ENCODE measurements at places on chromosomes 11 and 22.

DNA sequence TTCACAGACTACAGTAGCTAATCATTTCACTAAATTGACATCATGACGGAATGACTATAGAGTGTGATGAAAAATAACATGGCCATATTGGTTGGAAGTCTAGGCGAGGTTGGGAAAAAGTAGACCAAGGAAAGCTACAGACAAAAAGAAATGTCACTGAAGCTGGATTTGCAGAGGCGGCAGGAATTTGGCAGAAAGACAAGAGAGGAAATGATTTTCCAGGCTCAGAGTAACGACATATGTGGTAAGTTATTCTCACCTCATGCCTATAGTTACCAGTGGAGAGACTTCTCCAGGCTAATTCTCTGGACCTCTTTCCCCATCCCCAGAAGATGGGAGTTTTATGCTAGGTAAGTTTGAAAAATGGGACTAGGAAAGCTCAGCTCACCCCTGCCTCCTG is 1005.8 kb upstream of the CCDC90B start:
- DNase-seq, result no peak
- peaks cover 10% of the 10 kb centered on the region for H3K4me1 ChIP-seq
- H3K27ac ChIP-seq, result no peak overlapping the region

DNA sequence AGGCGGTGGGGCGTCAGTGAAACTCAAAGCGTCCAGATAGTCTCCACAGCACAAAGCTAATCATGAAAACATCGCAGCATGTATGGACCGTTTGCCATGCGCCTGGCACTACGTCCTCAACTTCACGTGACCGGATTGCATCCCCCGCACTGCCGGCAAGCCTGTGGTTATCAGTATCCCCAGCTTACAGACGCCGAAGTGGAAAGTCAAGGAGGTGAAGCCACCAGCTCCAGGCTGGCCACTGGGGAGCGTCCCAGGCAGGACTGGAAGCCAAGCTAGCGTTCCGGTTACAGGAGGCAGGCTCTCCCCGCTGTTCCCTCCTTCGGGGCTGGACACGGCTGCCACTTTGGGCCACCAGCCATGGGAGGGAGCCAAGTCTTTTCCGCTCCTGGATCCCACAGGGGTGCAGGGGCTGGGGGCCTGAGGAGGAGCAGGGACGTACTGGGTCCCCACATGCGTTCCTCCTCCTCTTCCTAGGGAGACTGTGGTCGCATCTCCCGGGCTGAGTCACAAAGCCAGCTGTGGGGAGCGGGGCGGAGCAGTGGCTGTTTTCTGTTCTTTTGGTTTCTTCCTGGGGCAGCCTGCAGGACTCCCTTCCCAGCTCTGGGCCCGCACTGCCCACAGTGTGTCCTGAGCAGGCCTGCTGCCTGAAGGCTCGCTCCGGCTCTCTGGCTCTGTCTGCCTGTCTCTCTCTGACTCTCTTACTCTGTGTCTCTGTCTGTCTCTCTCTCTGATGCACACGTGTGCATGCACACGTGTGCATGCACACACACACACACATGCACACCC is 4.3 kb upstream of the OSBPL5 start:
- peaks cover 14% of the 10 kb centered on the region for H3K4me1 ChIP-seq
- DNase-seq, result no peak
- no peak overlapping the region for H3K27ac ChIP-seq

GRCh38 chr11:45272701-45273100 is 13.4 kb downstream of the SYT13 start:
- no peak for DNase-seq
- no peak overlapping the region for H3K27ac ChIP-seq
- no peak overlapping the region for H3K4me3 ChIP-seq
- H3K36me3 ChIP-seq, result no peaks in the 10 kb centered on the region

DNA sequence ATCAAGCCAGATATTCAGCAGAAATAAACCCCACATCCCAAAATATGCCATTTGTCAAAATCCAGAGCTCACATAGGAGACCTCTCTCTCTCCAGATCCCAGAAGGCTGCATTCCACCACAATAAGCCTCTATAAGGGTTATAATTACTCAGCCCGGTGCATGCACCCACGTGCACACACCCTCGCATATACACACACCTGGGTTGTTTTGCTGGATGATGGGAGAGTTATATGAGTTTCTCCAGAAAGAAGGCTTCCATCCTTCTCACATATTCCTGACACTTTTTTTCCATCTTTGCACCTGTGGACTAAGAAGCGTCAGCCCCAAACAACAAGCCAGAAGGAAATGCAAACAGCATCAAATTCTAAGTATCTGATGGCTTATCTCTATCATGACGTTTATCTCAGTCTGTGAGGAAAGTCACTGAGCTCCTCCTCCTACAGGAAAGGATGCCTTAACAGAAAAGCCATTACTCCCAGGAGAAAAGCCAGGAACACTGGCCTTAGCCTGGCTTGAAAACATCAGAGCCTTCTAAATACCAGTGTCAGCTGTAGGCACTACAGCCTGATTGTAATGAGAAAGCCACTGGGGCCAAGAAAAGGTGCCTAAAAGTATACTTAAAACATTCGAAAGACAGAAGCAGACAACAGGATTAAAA is 253.2 kb downstream of the LARGE1 start:
- no peak for DNase-seq
- H3K36me3 ChIP-seq, result no peaks in the 10 kb centered on the region
- H3K4me1 ChIP-seq, result no peaks in the 10 kb centered on the region
- H3K4me3 ChIP-seq, result no peak overlapping the region
- H3K27me3 ChIP-seq, result no peaks in the 10 kb centered on the region
